ENCODE measurements at places on chromosomes 1 and 21.

- DNase-seq = no peak
Observed at GRCh38 chr1:22241811-22242210, 98.9 kb upstream of the WNT4 start.

DNA sequence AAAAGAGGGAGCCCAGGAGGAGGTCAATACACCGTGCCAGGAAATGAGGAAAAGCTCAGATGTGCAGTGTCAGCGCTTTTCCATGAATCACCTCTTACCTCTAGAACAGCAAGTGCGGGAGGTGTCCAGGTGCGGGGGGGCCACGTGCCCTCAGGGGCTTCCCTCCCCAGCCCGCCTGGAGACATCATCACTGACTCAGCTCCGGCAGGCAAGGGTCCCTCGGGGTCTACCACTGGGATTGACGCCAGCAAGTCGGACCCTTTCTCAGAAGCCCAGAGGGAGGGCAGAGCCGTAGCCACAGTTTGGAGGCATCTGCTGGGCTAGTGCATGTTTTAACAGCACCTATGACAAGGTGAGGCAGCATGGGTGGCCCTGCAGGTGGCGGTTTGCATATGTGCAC lies 67.4 kb upstream of the TRAPPC10 start:
- DNase-seq = no peak

DNA sequence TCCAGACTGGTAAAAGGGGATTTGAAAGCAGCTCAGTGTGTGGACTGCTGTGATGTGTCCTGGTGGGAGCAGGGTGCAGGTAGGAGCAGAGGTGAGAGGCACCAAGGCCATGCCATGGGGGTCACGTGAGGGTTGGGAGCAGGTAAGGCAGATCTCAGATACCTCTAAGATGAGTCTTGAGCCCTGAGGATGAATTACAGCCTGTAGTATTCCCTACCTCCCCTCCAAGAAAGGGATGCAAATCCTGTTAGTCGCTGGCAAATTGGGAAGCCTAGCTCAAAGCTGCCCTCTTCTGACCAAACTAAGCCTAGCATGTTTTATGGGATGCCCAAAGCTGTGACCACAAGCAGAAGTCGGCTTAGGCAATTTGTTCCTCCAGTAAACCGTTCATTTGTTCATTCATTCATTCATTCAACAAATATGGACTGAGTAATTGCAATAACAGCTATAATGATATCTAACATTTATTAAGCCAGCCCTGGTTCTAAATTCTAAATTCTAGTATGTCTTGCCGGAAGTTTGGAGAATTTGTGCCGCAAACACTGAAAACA lies 3.9 kb upstream of the NUAK2 start:
- peak; percentile 79 for DNase-seq

- no peak for DNase-seq
Observed at GRCh38 chr1:154912755-154913154, 23.8 kb downstream of the PMVK start.

DNA sequence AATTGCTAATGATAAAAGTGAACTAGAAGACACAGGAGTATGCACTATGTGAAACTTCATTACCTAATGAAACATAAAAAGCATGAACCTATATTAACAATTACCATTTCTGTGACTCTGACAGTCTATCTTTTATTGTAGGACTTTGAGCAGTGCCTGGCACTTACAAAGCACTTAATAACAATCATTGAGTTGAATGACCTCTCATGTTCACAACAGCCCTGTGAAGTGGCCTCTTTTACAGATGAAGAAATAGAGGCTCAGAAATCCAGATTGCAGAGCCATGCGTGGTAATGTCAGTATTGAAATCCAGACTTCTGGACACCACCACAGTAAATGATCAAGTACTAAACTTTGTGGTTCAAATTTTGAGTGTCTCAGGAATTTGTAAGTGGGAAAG lies 326.4 kb downstream of the NTNG1 start:
- no peak for DNase-seq

GRCh38 chr1:153628638-153629342 lies 556 bp downstream of the S100A1 start:
- no peak for DNase-seq

DNA sequence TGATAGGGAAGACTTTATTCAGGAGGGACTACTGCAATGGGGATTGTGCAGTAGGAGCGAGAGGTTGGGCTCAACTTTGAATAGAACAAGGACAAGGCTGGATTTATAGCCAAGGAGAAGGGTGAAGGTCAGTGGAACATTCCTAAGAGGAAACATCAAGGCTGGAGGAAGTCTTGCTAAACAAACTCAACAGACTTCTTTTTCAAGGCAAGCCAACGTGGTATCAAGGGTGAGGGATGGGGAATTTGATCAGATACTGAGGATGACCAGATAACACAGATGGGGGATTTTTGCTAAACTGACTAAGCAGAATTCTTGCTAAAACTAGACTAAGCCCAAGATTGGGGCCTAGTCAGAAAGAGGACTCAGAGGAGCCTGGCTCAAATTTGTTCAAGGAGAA lies 107.3 kb downstream of the DUSP10 start:
- no peak for DNase-seq

DNA sequence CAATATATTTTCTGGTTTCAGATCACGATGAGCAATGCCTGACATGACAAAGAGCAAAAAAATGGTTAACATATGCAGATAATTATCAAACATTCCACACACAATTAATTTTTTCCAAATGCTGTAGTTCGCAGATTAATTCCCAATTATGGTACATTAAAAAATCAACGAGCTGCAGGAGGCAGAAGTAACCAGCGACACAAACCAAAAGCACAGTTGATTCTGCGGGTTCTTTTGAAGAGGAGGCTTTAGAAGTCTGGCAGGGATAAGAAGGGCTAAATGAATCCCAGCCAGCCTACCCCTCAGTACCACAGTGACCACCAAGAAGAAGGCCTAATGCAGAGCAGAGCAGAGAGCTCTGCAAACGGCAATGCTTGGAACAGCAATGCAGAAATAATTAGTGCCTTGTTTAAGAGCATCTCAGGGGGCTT lies 17.0 kb upstream of the KNCN start:
- no peak for DNase-seq

DNA sequence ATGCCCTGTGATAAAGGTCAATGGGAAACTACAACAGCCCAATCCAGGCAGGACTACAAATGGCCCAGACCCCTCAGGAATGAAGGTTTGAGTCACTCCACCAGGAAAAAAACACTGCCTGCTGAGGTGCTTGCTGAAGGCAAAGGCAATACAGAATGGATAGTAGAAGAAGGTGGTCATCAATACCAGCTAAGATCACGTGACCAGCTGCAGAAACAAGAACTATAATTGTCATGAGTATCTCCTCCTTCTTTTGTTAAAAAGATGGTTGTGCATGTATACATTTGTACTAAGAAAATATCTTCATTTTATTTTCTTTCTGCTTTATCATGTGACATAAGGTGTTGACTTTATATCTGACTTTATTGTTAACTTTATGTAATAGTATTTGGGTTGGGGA lies 23.4 kb upstream of the ZNF644 start:
- no peak for DNase-seq

- DNase-seq = no peak
Observed at GRCh38 chr1:32709075-32709474, 6.5 kb upstream of the SYNC start.

GRCh38 chr1:215054266-215054665 lies 28.3 kb upstream of the KCNK2 start:
- no peak for DNase-seq

- DNase-seq = no peak
Observed at GRCh38 chr21:28852706-28853105, 140.0 kb downstream of the LTN1 start.

- peak; percentile 64 for DNase-seq
Observed at GRCh38 chr21:33230545-33231324, 997 bp downstream of the IFNAR2 start.

- DNase-seq = no peak
Observed at GRCh38 chr1:230834292-230834691, 34.0 kb downstream of the C1orf198 start.

DNA sequence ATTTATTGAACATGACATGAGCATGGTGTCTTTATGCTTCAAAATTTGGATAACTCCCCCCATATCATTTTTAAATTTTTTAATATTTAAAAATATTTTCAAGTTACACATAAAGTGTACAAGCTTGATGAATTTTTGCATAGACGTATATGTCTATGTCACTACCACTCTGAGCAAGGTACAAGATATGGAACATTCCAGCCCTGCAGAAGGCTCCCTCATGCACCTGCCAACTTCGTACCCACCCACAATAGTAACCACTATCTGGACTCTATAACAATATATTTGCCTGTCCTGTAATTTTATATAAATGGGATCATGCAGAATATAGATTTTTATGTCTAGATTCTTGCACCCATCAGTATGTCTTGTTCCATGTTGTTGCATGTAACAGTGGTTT lies 74.5 kb downstream of the CNST start:
- DNase-seq = no peak

DNA sequence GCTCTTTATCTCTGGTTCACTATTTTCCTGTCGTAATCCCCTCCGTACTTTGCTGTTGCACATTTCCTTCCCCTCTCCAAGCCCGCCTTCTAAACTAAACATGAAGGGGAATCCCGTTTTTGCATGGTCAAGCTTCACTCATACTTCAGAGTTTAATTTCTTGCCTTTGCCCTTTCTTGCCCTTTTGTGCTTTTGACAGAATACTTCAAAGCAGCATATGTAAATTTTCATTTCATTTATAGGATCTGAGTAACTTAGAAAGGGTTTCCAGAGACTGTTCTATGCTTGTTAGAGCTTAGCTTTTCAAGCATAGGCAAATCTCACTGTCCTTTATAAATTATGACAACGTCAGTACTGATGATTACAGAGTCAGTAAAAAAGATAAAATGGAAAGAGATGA lies 27.7 kb downstream of the SPATA45 start:
- DNase-seq = no peak

DNA sequence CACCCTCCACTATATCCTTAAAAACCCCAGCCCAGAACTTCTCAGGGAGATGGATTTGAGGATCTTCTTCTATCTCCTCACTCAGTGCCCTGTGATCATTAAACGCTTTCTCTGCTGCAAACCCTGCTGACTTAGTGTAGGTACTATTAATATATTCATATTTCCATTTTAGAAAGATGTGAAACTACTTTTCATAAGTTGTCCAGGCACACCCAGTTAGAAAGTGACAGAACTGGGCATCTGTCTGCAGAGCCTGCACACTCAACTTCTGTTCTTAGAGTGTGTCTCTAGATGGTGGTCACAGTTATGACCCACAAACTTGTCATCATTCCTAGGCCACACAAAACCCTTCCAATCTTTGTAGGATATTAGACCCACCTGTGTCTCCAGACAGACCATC lies 55.0 kb downstream of the FCRL5 start:
- DNase-seq = no peak

- no peak for DNase-seq
Observed at GRCh38 chr1:167837326-167837725, 76.6 kb downstream of the ADCY10 start.

DNA sequence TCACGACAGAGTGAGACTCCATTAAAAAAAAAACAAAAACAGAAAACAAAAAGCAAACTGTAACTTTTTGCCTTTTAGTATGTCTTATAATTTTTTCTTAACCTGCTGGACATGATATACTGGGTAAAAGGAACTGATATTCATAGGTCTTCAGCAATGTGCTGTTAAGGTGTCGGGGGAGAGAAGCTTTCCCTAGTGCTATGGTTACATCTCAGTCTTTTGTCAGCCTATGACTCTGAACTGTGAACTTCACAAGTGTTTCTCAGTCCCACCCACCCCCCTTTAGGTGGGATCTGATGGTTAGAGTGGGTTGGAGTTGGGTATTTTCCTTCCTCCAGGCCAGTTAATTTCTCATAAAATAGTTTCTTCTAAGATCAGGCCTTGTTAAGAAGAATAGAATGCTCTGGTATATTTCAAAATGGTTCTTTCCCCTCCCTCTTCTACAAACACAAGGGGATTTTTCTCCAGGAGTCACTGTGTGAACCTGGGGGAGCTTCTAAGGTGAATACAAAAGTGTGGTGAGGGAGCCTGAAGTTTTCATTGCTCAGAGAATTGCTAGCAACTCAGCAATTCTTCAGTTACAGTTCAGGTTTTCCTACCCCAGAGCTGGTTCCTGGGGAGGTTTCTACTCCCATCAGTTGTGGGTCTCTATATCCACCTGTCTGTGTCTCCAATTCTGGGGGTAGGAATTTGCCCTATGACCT lies 16.1 kb upstream of the EDARADD start:
- DNase-seq = no peak

GRCh38 chr1:247077213-247077612 lies 1.4 kb downstream of the ZNF670 start:
- DNase-seq = peak; percentile 20

GRCh38 chr1:151867765-151868411 lies 14.4 kb upstream of the THEM5 start:
- no peak for DNase-seq

DNA sequence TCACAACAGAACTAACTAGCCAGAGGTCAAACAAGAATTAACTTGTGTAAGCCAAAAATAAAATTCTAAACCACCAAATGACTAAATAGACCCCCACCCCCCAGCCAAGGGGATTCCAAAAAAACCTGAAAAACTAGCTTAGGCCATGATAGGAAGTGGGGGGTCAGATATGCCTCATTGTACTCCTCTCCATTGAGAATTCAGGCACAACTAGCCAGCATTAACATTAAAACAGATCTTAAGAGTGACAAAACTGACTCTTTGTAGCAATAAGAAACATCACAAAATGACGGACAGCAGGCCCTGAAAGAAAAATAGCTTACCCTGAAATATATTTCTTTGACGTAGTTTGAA lies 103.0 kb upstream of the ETV3 start:
- DNase-seq = no peak

- DNase-seq = peak; percentile 55
Observed at GRCh38 chr21:35578347-35578782, 482.0 kb downstream of the SETD4 start.

DNA sequence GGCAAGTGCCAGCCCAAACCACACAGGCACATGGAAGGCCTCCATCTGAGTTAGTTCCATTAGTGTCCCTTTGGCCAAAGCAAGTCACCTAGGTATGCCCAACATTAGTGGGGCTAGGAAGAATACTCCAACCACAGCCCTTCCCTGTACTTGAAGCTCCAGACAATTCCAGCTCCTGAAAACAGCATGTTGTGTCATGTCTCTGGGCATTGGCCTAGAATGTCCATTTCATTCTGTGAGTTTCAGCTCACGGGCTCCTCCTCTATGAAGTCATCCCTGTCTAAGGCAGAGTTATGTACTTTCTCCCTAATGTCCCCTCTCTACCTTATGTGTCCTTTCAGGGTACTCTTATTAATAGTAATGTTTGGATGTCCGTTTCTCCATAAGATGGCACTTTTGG lies 96.5 kb upstream of the SPATA6 start:
- no peak for DNase-seq

GRCh38 chr1:88774151-88774556 lies 90.1 kb downstream of the PKN2 start:
- no peak for DNase-seq
